Adipocyte (in vitro differentiated cells): ENCODE measurements at places on chromosomes 12 and 14.

- DNase-seq = no peak
Observed at GRCh38 chr14:94494085-94494484, 15.2 kb downstream of the SERPINA12 start.

- DNase-seq = no peak
Observed at GRCh38 chr14:103451401-103451800, 66.2 kb downstream of the MARK3 start.

DNA sequence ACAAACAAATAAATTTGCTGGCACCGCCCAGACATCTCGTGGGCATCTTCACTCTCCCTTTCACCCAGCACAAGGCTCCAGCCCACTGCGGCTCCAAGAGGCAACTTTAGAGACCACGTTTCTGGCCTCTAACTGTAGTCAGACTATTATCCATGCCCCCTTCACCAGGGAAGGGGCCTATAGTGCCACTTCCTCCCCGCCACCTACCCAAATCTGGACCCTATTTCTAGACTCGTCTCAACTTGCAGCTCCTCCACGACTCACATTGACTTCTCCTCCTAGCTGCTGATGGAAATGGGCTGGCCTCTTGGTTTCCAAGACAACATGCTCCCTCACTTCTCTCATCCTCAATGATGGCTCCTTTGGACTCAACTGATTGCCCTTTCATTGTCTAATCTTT is 12.3 kb downstream of the KRT1 start:
- no peak for DNase-seq

DNA sequence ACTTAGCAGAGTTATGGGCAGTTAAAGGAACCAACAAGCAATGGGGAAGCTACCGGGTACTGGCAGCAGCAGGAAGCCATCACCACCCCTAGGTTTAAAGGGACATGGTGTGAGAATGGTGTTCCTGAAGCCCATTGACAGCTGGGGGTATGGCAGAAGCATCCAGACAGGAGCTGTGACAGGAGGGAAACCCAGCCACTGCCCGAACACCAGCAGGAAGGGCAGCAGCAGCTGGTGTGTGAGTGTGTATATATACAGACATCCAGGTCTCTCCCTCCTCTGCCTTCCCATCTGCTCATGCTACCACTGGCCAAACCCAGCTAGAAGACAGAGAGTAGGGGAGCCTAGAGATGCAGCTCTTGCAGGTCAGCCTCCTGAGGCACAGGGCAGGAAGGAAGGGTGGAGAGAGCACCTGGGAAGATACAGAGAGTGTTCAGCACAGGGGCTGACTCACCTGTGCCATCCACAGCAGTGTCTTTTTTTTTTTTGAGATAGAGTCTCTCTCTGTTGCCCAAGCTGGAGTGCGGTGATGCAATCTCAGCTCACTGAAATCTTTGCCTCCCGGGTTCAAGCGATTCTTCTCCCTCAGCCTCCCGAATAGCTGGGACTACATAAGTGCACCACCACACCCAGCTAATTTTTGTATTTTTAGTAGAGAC is 9.2 kb upstream of the ADCK1 start:
- no peak for DNase-seq

GRCh38 chr12:31906557-31907301 is 52.5 kb upstream of the RESF1 start:
- no peak for DNase-seq

DNA sequence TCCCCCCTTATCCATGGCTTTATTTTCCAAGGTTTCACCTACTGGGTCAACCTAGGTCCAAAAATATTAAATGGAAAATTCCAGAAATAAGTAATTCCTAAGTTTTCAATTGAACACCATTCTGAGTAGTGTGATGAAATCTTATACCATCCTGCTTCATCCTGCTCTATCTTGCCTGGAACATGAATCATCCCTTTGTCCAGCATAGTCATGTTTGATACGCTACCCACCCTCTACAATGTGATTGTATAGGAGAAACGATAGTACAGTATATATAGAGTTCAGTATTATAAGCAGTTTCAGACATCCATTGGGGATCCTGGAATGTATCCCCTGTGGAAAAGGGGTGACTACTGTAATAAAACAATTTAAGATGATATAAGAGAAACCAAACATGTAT is 62.2 kb downstream of the IFNG start:
- no peak for DNase-seq

DNA sequence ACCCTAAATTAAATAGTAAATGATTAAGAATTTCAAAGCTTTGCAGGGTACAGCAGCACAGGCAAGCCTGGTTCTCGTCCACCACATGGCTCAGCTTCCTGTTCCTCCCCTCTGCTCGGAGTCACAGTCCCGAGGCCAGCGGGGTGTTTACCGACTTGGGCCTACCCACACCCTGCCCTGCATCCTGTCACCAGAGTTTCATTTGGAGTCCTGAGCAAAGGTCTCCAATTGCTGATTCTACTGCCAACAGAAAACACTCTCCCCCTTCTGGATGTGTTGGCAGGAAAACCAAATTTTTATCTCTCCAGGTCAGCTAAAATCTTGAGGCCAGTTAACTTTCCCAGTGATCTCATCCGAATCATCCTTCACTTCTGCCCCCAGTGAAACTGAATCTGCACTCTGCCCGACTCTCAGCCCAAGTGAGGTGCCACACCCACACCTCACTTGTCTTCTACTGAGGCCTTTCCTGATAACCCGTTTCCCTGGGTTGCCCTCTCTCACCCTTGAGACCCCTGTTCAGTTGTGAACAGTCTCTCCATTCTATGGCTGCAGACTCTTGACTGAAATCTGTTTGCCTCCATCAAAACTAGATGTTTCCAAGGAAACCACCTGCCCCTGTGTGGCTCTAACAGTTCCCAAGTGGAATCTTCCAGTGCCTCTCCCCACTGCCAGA is 71.2 kb downstream of the VCPKMT start:
- peak; percentile 32 for DNase-seq

DNA sequence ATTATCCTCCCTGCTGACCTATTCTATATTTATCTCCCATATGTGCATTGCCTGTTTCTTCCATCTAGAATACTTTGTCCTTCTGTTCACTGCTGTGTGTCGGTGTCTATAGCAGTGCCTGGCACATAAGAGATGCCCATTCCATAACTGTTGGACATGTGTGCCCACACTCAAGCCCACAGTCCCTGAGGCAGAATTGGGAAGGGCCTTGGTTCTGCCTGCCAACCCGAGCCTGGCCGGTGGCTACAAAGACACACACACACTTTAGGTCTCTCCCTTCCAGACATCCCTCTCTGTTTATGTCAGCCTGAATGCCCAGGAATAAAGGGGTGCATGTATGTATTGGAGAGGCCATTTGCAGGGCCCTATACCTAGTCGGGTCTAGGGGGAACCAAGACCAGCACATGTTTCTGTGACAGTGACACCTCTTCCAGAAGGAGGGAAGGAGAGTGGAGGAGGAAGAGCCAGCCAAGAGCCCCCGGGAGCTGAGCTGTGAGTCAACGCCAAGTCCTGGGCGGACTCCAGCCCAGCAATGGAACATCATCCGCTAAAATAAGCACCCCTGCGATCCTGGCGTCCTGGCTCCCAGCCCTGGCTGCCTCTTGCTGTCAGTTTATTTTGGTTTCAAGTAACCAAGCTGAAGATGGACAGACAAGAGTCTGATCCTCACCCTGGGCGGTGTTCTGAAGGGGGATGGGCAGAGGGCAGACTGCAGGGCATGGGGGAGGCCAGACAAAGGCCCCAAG is 4.3 kb upstream of the ASB2 start:
- no peak for DNase-seq

DNA sequence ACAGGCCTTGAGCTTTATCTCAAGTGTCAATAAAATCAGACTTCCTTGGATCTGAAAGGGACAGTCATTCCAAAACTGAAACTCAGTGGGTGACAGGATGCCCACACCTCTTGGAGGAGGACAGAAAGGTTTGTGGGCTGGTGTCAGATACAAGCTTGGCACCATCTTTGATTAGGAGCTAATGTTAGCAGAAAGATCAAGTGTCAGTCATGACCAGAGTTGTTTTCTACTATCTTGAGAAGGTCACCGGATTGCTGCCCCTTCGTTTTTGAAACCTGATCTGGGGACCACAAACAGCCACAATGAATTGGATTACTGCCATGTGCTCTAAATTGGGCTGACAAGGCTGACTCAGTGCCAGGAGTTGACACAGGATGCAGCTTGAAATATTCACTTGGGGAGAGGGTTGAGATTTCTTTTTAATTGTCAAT is 88.3 kb downstream of the OTOGL start:
- peak; percentile 52 for DNase-seq

GRCh38 chr12:128385736-128386135 is 118.8 kb downstream of the TMEM132C start:
- no peak for DNase-seq

GRCh38 chr12:30898846-30899245 is 27.7 kb upstream of the TSPAN11 start:
- no peak for DNase-seq

GRCh38 chr12:85299053-85299452 is 19.0 kb downstream of the ALX1 start:
- no peak for DNase-seq

DNA sequence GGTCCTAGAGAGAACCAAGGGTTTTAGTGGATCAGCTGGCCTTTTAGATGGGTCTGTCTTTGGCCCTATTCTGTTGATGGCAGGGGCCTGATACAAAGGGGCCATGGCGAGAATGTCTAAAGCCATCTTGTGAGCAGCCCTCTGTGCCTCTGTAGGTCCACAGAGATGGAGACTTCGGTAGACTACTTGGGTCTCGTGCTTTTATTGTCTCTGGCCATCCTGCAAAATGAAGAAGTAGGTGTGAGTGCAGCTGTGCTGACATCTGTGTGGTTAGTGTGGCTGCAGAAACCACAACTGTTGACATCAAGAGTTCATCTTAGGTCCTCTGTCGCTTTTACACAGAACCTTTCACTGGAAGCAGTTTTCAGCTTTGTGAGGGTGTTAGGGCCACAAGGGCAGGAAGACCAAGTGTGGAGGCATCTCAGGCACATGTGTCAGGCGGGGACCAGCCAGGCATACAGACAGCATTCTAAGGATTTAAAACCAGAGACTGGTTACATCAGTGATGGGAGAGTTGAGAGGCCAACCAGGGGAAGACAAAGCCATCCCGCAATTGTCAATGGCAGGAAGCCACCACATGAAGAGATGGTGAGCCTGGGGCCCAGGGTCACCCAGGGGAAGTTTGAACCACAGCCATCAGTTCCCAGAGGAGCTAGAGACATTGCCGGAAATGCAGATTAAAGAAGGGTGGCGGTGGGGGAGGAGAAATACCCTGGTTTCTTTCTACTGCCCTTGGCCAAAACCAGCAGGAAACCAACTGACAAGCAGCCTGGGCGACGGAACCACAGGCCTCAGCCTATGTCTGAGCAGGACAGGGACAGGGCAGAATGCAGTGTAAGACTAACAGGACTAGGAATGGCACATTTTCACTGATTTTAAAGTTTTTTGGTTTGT is 13.0 kb upstream of the TPCN1 start:
- DNase-seq = no peak

GRCh38 chr12:7373226-7373625 is 69.4 kb downstream of the ACSM4 start:
- no peak for DNase-seq

DNA sequence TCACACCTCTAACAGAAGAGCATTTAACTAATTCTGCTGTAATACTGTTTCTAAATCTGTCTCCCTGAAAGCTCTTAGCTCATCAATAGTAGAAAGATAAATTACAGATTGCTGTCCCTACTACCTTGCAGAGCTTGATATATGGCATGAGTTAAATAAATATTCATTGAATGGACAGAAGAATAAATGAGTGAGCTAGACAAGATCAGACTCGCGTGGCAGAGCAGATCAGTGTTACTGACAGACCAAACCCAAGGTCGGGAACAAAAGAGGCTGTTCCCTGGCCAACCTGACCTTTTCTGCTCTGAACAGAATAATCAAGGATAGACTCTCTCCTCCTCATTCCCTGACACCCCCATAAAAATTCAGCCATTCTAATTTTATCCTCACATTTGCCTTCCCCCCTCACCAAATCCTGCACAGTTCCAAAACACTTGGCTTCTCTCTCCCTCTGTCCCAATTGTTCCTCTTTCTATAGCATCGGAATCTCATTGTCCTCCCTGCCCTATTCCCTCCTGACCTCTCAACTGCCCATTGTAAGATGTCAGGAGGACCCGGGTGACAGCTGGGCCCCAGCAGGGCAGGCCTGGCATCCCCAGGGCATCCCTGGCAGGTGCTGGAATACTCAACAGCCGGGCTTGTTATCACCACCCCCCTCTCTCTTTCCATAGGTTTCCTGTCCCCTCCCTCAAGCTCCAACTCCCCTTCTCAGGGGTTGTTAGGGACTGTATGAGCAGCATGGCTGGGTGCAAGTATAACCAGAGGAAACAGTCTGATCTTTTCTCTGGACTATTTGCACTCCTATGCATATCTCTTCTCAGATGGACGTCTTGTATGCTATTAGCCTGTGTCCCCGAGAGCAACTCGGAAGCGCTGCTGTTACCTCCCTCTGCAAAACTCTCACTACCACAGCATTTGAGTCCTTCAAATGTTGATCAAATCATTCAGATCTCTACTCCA is 19.9 kb downstream of the NEUROD4 start:
- DNase-seq = no peak

DNA sequence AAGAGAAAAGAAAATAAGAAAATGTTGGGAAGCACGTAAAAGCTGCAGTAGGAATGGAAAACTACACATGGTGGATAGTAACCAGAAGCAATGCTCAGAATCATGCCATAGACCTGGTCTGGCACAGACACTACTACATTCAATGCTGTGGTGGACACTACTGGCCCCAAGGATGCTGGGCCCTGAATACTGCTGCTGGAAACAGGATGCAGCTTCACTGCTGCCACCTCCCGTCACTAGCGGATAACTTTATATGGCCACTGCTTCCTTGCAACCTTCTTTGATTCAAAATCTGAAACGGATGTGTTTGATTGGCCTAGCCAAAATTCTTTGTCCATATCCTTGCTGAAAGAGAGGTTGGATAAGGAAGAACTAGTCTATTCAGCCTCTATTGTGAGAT is 30.7 kb downstream of the ADCY6 start:
- DNase-seq = no peak
